ENCODE measurements at places on chromosomes 3 and 15. TPM values are rescaled to one million over a fixed set of nuclear protein-coding genes. Genes with fewer than 3 reads are reported as not detected.

Gene GPR160
- total RNA-seq, result 17.7 TPM

Gene ISLR
- total RNA-seq, result not detected

Gene SUMF1
- 24.0 TPM for total RNA-seq

Gene ATP13A4
- 8.8 TPM for total RNA-seq

GRCh38 chr3:193068365-193068764, 150.7 kb upstream of the MB21D2 start:
- DNase-seq, result no peak

- DNase-seq, result no peak
These were observed 117.4 kb downstream of the STAG1 start for GRCh38 chr3:136634821-136635220.

GRCh38 chr3:188326111-188326510, 172.2 kb downstream of the LPP start:
- DNase-seq, result no peak

GRCh38 chr15:99546441-99547100, 19.2 kb upstream of the MEF2A start:
- DNase-seq, result no peak

- no peak for DNase-seq
These were observed 44.5 kb downstream of the CMTM7 start for GRCh38 chr3:32435911-32436815.

GRCh38 chr3:192570821-192571791, 156.2 kb downstream of the FGF12 start:
- peak; percentile 4 for DNase-seq

- DNase-seq, result no peak
These were observed 54.0 kb upstream of the DLG1 start for GRCh38 chr3:197352382-197352781.

Measured in B cell (primary cell).